Tracheal epithelial cell (primary cell): ENCODE measurements at places on chromosomes 2 and 18. TPM values are rescaled to one million over a fixed set of nuclear protein-coding genes. Genes with fewer than 3 reads are reported as not detected.

The SCN2A gene
- 0.21 and 0.24 TPM in 2 replicates for total RNA-seq

The GALM gene
- 2.4 and 3.6 TPM in 2 replicates for total RNA-seq

The ZAP70 gene
- not detected in 2 replicates for total RNA-seq

The MRO gene
- total RNA-seq = not detected in 2 replicates

The PPP1R1C gene
- 1.4 and 1.5 TPM in 2 replicates for total RNA-seq

The MREG gene
- total RNA-seq = 24.3 and 77.8 TPM in 2 replicates

The PROKR1 gene
- not detected in 2 replicates for total RNA-seq

The IL36A gene
- 1.7 and 3.0 TPM in 2 replicates for total RNA-seq

The STAM2 gene
- 23.6 and 26.6 TPM in 2 replicates for total RNA-seq

The ETAA1 gene
- total RNA-seq = 11.6 and 18.5 TPM in 2 replicates

The ITPRIPL1 gene
- 1.9 and 3.6 TPM in 2 replicates for total RNA-seq

The C2orf78 gene
- total RNA-seq = not detected in 2 replicates

The ACTG2 gene
- total RNA-seq = not detected in 2 replicates

The ANKMY1 gene
- total RNA-seq = 3.6 and 12.8 TPM in 2 replicates

The ABCB11 gene
- under 0.01 TPM in 1 of 2 replicates, not detected in the other for total RNA-seq
